Renal cortex interstitium (tissue), 15 donors: ENCODE measurements at places on chromosomes 1 and 21. TPM values are rescaled to one million over a fixed set of nuclear protein-coding genes. Genes with fewer than 3 reads are reported as not detected.

- DNase-seq, result no peak
Observed at GRCh38 chr21:14741256-14741655, 195.1 kb upstream of the SAMSN1 start.

The SIPA1L2 gene
- polyA plus RNA-seq, result 29.6 TPM

DNA sequence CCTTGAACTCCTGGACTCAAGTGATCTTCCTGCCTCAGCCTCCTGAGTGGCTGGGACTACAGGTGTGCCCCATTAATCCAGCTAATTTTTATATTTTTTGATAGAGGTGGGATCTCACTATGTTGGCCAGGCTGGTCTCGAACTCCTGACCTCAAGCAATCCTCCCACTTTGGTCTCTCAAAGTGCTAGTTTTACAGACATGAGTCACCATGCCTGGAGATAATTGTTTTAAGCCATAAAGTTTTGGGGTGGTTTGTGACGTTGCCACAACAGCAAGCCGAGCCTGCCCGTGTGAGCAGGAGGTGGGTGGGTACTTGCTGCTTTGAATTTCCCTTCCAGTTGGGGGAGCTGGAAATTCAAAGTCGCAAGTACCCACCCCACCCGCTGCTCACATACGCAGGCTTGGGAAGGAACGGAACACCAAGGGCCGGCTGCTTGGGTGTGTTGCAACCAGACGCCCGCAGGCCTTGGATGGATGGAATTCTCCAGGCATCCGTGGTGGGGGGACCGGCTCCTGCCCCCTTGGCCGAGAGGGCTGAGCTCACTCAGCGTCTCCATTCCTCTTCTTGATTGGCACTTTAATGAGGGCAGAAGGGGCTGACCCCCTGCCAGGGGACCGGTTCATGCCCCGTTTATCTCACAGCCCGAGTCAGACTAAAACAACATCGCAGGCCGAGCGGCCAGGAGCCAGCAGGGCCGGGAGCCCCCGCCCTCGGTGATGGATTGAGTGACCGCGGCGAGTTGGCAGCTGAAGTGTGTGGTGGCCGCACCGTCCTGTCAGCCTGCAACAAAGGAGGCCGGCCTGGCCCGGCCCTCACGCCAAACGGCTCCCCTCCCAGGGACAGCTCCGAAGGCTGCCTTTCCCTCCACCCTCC lies 78.1 kb downstream of the DHRS3 start:
- peak; percentile 79 for DNase-seq

GRCh38 chr1:70672442-70672888 lies 261.4 kb downstream of the CTH start:
- no peak for DNase-seq

GRCh38 chr21:36966066-36966820 lies at the start of gene HLCS:
TSS of gene HLCS (minus strand) at chr21:36966669. CDS start at chr21:36966638, 31 bp downstream.
- no peak for DNase-seq

GRCh38 chr1:114155706-114156105 lies 2.0 kb upstream of the SYT6 start:
- DNase-seq, result no peak

DNA sequence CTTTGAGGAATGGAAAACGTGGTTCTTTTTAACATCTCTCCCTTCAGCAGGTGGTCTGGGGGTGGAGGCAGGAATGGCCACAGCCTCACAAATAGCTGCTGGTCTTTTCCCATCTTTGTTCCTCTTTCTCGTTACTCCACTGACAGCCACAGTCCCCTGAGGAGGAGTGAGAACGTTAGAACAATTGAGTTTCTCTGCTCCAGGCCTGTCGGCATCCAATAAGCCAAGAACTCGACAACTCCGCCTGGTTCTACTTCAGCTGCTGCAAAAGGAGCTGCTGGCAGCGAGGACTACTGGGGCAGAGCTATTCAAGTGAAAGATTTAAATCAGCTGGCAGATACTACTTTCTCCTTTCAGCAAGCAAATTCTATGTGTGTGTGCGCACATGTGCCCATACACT lies 169.5 kb upstream of the GALNT2 start:
- no peak for DNase-seq

DNA sequence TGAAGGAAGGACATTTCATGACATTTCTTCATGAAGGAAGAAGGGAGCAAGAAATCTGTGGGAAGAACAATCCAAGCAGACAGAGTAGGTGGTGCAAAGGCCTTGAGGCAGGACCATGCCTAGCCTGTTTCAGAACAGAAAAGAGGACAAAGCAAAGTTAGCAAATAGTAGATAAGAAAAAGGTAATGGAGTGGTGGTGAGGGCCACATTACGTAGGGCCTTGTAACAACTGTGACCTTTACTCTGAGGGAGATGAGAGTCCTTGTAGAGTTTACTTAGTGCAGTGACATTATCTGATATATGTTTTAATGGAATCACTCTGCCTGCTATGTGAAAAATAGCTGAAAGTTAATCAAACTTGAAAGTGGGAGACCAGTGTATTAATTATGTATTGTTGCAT lies 6.4 kb upstream of the TSNAX start:
- DNase-seq, result no peak

- no peak for DNase-seq
Observed at GRCh38 chr1:33061834-33062233, 19.1 kb upstream of the AZIN2 start.

The SAMSN1 gene
- 3.8 TPM for polyA plus RNA-seq

DNA sequence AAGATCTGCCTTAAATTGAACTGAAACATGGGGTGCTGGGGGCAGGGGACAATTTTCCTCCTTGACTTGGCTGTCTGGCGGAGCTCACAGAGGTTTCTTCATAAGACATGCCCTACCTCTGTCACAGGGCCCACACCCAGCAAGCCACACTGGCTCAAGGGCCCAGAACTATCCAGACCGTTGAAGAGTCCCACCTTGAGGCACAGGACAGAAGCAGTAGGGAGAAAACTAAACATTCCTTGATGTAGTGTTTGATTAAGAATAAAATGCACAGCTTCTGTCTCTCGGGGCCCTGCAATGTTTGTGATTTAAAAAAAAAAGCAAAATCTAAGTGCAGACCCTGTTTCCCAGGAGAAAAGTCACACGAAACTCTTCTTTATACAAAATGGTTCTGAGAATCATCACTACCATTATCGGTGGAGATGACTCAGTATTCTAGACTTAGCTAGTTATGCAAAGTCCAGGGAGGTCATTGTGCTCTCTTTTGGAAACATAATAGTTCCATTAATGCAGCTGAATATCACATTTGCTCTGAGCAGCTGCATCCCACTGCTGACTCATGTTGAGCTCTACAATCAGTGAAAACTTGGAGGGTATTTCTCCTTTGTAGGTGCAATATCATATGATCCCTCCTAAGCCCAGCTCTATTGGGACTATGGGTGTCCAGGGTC lies 53.6 kb upstream of the DIRAS3 start:
- DNase-seq, result no peak

- DNase-seq, result no peak
Observed at GRCh38 chr1:234769284-234769985, 159.5 kb upstream of the IRF2BP2 start.

The HORMAD1 gene
- polyA plus RNA-seq, result not detected

- DNase-seq, result no peak
Observed at GRCh38 chr1:11486231-11487009, 7.5 kb downstream of the DISP3 start.

DNA sequence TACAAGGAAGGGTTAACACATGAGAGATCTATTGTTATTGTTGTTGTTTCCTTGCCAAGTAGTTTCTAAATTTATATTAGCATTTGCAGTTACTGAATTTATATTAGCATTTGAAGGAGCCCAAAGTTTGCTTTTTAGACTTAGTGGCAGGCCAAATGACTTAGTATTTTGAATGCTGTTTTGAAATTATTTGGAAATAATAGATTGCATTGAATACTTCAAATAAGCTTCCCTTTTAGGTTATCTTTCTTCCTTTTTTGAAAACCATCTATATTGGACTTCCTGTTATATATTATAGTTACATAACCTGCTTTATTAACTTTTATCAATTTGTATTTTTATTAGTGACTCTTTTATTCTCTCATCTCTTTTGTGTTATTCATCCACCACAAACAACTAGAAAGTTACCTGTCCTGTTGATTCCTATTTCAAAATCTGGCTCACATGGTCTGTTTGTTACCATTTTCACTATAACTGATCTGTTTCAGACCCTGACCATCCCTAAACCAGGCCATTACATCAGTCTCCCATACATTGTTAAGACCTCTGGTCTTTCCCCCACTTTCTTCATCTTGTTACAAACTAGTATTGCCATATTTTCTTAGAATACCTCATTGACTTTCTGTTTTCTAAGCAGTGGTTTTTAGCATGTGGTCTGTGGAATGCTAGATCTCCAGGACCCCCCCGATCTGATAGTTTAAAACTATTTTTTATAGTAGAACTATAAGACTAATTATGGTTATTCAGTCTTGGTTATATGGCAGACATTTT lies 185.2 kb downstream of the RASAL2 start:
- DNase-seq, result no peak

DNA sequence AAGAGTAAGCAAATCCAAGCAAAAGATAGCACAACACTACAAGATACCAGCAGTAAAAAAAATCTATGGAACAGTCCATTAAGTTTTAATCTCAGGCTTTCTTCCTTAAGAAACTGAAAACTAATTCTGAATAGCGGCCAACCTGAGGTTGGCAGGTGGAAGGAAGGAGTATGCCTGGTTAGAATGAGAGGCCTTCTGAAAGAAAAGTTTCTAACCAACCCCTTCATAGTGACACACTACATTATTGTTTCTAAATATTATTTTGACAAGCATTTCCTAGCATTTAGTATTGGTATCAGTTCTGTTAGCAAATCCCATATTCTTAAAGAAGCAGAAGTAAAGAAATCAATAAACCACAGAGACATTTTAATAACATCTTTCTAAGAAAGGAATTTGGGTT lies 205.7 kb upstream of the PTBP2 start:
- no peak for DNase-seq
